ENCODE measurements at places on chromosomes 11 and 22.

- DNase-seq: peak; percentile 72
These were observed 16.0 kb downstream of the PRR5L start for GRCh38 chr11:36311926-36312595.

DNA sequence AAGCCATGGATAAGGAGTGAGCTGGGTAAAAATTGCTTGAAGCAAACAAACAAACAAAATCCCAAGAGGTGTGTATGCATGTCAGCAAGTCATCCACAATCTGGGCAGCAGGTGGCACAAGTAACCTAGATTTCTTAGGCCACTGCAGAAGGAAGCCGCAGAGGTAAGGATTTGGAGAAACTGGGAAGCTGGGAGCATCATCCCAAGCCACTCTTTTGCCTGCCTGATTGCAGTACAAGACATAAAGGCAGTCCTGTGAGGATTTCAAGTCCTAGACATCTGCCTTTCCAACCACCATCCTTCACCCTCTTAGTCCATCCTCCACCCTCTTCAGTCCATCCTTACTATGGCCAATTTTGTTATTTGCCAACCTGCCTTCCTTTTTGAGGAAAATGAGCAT lies 67.2 kb upstream of the BMAL1 start:
- DNase-seq: peak; percentile 76

DNA sequence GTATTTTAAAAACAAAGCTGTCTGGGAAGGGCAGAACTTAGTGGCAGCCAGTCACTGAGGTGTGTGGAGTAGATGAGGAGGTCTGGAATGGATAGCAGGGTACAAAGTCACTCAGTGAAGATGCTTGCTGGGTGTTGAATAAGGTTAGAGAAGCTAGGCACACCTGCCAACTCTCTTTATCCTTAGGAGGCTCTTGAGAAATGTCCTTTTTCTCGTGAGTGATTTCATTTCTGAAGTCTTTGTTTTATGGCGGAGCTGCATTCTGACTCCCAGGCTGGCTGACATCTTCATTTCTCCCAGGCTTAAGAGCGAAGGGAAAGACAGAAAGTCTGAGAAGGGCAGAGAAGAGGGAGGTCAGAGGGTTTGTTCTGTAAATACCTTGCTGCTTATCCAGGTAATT lies 31.0 kb downstream of the CECR2 start:
- no peak for DNase-seq

- no peak for DNase-seq
These were observed 3.5 kb downstream of the YIF1A start for GRCh38 chr11:66285250-66285947.

- no peak for DNase-seq
These were observed 359.8 kb downstream of the LRRC4C start for GRCh38 chr11:41099654-41100053.

GRCh38 chr22:42786606-42787356 lies 66.1 kb upstream of the A4GALT start:
- no peak for DNase-seq

DNA sequence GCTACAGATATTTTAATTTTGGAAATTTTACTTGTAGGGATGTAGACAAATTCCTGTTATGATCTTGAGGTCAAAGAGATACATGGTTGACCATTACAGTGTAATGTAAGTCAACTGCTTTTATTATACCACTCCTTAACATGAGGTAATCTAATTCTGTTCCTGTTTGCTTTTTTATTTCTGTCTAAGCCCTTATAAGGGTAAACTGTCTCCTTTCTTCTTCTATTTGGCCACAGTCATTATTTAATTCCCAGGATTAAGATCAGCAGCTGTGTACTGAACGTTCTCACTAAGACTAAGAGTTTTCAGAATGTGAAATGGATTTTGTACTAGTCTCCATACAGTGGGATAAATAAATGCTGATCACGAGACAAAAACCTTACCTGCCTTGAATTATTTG lies 32.8 kb downstream of the C2CD3 start:
- no peak for DNase-seq

DNA sequence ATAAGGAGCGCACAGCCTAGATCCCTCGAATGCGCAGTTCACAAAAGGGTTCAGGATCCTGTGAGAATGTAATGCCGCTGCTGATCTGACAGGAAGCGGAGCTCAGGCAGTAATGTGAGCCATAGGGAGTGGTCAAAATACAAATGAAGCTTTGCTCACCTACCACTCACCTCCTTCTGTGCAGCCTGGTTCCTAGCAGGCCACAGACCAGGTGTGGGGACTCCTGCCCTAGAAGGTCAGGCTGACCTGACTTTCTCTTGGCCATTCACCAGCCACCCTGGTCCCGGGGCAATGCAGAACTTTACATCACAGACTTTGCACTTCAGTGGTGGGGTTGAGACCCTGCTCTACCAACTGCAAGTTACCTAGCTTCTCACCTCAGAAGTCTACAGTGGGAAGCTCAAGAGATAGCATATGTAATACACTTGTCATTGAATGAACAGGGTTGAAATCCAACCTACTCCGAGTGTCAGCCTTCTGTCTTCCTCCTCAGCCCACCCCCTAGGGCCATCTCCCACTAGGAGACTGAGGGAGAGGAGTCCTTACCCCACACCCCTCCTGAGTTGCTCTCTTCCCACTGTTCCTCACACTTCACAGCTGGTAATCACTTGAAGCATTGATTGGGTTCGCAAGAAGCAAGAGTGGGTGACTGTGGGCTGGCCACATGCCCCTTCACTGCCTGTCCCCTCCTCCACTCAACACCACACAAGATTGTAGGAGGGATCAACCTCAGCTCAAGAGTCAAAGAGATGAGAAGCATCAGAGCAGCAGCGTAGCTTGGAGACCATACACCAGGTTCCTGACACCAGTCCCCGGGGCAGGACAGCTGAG lies 2.0 kb upstream of the KCNJ1 start:
- DNase-seq: no peak

- peak; percentile 100 for DNase-seq
These were observed 33.7 kb upstream of the APOBEC3A start for GRCh38 chr22:38923463-38924346.

DNA sequence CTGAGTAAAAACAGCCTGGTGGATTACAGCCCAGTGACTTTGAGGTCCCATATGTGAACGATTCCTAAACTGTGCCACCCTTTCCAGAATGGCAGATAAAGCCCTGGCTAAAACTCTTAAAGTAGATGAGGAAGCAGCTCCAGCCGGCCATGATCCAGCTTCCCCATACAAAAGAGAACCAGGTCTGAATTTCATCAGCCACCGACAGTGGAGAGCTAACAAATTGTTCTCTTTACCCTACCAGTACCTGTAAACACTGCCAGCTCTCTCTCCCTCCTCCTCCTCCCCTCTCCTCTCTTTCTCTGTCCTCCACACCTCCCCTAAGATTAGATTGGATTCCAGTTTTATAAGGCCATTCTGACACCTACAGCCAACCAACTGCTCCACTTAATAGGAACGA lies 176.9 kb downstream of the DSCAML1 start:
- DNase-seq: peak; percentile 24

- no peak for DNase-seq
These were observed 39.0 kb downstream of the RRAS2 start for GRCh38 chr11:14320020-14320419.

DNA sequence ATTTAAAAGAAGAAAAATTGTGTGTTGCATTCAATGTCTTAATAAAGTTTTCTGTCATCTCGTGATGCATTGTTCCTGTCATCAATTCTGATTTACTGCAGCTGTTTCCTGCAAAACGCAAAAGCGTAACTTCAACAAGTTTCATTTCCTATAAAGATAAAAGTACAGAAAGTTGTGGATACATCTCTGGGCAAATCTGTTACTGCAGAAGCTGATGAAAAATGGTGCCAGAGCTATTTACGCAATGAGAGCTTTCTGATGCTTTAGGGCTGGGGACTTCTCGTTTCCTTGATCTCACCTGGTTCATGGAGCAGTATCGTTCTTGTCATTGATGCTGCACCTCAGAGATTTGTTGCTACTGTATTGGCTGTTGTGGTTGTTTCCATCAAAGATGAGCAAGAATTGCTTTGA lies 15.5 kb upstream of the MS4A12 start:
- DNase-seq: no peak

- DNase-seq: no peak
These were observed 301.1 kb downstream of the BLID start for GRCh38 chr11:121814962-121815361.

GRCh38 chr22:23128269-23129108 lies 13.3 kb downstream of the RSPH14 start:
- peak; percentile 51 for DNase-seq

GRCh38 chr11:41307296-41308080 lies 152.0 kb downstream of the LRRC4C start:
- no peak for DNase-seq

DNA sequence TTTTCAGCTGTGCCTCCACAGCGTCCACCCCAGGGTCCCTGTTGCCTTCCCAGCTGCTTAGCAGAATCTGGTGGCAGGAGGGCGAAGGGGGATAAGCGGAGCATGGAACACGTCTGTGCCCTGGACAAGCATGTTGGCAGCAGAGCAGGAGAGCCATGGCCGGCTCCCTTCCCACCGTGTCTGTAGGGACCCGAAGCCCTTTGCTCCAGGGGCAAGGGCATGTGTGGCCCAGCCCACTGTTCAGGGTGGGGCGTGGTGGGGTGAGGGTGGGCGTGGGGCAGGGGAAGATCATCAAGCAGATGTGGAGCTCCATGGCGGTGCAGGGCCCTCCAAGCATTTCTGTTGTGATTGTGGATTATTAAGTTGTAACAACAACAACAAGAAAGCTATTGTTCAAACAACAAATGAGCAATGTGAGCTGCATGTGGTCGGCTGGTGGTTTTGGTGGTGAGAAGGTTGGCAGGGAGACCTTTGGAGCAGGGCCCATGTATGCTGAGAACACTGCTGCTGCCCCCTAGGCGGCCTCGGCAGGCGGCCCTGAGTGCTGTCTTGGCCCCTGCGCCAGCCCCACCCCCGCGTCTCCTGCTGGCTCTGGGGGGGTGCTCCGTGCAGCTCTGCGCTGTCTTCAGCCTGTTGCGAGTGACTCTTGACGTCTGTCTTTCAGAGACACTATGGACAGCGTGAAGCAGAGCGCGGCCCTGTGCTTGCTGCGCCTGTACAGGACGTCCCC lies 50.9 kb downstream of the AP2A2 start:
- DNase-seq: no peak

GRCh38 chr22:42379966-42380537 lies 52.2 kb downstream of the NFAM1 start:
- DNase-seq: peak; percentile 21

DNA sequence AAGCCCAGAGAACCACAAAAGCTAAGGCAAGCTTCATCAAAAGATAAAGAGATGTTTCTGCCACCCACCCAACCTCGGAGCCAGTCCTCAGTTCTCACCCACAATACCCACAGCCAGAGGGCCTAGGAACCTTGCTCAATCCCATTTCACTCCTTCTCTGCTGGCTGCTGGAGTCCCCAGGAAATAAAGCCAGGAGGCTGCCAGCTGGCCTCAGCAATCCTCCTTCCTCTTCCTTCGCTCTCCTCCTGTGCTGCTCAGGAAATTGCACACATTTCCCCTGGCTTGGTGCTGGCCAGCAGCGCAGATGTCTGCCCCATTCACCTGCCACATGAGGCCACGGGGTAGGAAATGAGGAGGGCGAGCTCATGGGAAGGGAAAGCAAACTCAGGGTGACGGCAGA lies 91.8 kb upstream of the LDLRAD3 start:
- no peak for DNase-seq

DNA sequence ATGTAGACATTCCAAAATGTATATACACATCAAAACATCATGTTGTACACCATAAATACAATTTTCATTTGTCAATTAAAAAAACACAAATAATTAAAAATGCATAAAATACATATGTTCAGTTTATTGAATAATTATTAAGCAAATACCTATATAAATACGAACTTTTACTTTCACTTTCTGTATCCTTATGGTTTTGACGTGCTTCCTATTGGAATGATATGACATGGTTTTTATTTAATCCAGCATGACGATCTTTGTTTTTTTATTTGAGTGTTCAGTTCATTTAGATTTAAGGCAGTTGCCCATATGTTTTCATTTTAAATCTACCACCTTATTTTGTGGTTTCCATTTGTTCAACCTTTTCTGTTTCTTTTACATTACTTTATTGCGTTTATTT lies 198.3 kb upstream of the PLET1 start:
- no peak for DNase-seq

GRCh38 chr22:45645526-45646414 lies 25.9 kb upstream of the ATXN10 start:
- no peak for DNase-seq

DNA sequence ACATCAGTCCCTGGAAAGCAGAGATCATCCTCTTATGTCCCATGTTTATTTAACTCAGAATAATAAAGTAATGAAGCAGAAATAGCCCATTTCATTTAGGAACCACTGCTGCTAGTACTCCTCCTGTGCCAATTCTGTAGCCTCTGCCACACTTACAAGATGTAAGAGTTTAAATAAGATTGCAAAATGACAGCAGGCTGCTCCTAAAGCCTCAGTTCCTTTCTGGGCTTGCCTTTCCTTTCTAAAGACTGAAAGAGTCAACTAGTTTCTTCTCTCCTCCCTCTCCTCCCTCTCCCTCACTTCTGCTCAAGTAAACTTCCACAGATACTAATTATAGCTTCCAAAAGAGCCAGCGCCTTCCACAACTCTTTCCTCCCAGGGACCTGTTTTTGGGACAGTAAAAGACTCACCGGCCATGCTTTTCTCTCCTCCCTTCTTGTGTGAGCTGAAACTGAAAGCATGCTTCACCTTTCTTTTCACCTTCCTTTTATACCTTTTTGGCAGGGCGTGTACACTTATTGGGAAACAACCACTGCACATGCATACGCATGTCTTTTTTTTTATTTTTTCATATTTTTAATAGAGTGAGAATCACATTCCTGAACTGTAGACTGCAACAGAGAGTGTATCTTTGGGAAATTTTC lies 26.1 kb upstream of the CARD16 start:
- DNase-seq: no peak

GRCh38 chr22:43447380-43447779 lies 35.6 kb downstream of the MPPED1 start:
- peak; percentile 91 for DNase-seq

DNA sequence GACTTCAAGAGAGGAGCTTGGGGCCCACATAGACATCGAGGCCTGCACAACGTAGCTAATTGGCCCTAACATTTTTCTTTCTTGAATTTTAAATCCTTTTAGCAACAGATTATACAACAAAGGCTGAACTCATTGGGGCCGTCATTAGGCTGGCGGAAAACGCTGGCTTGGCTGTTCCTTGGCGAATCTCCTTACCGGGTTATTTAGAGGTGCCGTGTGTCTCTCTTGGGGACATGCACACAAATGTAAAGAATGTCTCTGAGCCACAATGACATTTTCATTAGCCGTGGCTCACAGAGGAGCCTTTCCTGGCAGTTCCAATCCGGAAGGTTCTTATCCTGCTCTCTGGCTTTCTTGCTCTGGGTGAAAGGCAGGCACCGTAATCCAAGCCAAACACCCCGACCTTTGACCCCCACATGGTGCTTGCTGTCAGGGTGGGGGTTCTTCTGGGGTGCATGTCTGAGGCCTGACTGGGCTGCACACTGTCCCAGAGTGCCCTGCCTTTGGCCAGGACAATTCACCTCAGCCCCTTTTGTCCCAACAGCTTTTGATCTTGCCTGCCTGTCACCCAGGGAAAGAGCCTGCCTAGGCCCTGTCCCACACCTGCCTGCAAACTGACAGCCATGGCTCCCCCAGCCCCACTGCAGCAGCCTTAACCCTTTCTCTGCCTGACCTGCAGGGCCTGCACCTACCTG lies 9.2 kb upstream of the FGF3 start:
- DNase-seq: no peak

All from NCI-H1092 treated with DMSO at 0.1 percent for 48 hours (cell line).